ENCODE measurements at places on chromosomes 6 and 20.

GRCh38 chr6:4017834-4018170, 61.1 kb downstream of the FAM217A start:
- peak; percentile 34 for DNase-seq

DNA sequence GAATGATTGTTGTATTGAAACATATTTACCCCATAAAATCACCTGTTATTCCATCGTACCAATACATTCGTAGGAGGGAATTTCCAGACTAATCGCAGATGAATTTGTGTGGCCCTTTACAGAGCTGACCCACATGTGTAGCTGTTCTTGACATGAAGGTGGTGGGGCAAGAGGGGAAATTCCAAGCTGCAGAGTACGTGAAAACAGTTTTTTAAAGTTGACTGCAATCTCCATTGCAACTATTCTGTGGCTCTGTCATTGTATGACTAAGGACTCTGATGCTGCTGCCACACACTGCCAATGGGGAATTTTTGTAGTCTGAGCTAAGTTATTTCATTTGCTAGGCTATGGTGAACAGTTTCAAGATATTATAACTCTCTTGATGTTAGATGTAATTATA, 46.4 kb upstream of the ADTRP start:
- no peak for DNase-seq

DNA sequence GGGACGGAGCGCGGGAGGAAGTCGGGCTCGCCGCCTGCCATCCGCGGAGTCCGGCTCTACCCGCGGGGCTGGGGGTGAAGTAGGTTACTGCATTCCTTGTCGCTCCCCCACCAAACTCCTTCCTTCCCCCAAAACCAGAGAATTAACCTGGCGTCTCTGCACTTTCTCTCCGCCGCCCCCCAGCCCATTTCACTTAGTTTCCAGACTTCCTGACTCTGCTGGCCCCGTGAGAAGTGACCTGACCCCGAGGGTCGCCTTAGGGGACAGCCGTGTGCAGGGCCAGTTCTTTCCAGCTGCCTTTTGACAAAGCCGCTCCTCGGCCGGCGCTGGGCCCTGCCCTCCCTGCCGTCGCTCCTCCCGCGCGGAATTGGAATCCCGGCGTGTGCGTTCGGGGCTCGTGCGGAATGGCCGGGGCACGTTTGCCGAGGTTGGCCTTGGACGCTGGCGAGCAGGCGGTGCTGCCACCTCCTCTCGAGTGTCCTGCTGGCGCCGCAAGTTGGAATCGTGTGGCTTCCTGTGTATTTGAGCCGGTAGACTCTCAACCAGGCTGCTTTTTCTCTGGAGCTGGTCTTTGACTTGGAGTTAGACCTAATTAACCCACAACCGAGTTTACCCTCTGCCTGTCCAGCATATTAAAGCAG, 650 bp downstream of the DCBLD1 start:
- DNase-seq = peak; percentile 86

DNA sequence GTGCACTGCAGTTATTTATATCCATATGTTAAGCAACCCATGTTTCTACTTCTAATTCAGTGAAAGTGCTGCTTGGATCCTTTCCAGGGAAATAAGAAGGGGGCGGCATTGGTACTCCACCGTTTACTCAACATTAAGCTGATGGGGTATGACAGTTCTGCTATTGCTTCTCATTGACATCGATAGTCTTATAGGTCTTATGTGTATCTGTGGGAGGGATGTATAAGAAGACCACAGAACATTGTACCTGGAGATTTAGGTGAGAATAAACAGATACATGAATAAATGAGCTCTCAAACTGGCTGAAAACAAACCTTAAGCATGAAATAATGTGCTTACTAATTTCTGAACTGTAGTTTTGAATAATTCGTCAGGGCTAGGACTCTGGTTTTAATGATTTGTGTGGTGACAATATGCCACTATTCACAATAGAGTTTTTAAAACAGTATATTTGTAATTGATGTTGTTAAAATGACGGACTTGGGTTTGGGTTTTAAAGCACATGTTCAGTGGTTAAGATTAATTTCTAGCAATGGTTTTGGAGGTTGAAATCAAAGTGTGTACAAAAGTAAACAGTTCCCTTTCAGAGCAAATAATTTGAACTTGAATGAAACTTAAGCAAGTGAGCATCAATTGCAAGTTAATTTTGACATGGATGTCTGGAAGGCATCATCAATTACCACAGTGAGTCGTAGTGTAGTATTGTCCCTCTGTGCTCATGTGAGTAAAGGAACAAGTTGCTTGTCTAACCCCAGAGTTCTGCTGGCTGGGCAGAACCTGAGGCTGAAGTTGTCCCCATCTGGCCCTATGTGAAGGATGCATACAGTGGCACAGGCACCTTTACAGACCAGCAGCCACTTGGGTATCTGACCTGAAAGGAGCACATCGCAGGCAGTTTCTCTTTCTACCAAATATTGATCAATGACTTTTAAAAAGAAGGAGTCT, 84.7 kb upstream of the SUPT3H start:
- DNase-seq = no peak

DNA sequence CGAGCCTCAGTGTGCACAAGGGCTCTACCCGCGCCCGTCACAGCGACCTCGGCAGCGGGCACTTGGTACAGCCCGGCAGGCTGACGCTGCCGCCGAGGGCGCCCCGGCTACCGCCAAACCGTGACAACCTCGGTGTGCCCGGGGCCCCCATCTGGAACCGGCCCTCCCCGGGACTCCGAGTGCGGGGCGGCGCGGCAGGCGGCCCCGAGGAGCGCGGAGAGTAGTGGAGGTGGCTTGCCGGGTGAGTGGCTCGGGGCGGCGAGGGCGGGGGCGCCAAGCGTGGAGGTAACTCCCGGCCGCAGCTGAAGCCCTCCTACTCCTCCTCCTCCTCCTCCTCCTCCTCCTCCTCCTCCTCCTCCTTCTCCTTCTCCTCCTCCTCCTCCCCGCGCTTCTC, at the start of gene ISM1:
TSS of gene ISM1 (plus strand) at position 371 of the 394 bp plus-strand sequence. CDS start 503 bp downstream, outside the sequence.
- DNase-seq = peak; percentile 60

DNA sequence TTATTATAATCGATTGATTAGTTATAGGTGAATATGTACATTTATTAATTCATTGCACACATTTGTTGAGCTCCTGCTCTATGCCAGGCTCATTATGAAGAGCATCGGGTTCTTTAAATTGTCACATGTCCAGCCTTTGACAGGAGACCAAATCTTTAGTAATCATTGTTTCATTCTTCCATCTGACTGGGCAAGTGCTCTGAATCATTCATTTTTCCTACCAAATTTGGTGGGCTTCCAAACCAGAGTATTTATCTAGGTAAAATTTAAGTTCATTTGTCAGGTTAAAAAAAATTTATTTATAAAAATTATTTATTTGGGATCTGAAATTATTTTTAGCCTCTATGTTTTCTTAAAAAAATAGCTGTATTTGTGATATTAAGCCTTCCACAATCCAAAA, 404.9 kb upstream of the MMS22L start:
- no peak for DNase-seq

GRCh38 chr6:16163066-16163465, 34.2 kb downstream of the MYLIP start:
- no peak for DNase-seq

GRCh38 chr20:21387528-21387927, 9.8 kb downstream of the NKX2-4 start:
- DNase-seq = no peak

- DNase-seq = no peak
These were observed 54.3 kb downstream of the PPP1R14C start for GRCh38 chr6:150196942-150197745.

Data from neural progenitor cell (in vitro differentiated cells).